Neural progenitor cell (in vitro differentiated cells): ENCODE measurements at places on chromosomes 16 and 17.

DNA sequence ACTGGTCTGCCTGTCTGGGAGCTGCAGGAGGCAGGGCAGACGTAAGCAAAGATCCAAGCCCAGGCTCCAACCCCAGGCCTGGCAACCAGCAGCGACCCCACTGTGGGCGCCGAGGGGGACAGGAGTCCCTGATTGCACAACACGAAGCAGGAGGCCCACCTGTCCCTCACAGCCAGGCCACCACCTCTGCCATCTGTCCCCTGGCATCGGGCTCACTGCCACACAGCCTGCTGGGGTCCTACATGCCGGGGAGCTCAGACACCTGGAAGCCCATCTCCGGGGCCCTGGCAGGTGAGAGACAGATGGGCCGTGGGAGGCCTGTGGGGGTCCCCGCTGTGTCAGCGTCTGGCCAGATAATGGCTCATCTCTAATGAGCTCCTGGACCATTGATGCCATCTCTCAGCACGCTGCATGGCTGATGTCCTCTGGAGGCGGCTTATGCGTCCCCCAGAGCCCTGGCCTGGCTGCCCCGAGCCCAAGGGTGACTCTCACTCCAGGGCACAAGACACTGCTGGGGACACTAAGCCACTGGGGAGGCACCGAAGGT is 11.3 kb upstream of the RASD1 start:
- no peak for DNase-seq

- no peak for DNase-seq
Measured at GRCh38 chr17:13583996-13584700, 17.6 kb downstream of the HS3ST3A1 start.

DNA sequence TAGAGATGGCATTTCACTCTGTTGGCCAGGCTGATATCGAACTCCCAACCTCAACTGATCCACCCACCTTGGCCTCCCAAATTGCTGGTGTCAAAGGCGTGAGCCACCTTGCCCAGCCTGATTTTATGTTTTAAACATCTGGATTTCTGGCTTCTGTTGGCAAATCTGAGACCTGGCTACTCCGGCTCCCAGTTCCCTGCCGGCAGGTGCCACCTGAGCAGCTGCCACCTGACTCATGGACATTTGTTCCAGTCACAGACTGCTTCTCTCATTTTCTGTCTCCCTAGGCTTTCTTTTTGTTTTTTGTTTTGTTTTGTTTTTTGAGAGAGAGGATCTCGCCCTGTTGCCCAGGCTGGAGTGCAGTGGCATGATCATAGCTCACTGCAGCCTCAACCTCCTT is 9.6 kb downstream of the PMM2 start:
- DNase-seq: no peak

GRCh38 chr16:65837464-65837863 is 529.0 kb upstream of the CDH5 start:
- DNase-seq: no peak

DNA sequence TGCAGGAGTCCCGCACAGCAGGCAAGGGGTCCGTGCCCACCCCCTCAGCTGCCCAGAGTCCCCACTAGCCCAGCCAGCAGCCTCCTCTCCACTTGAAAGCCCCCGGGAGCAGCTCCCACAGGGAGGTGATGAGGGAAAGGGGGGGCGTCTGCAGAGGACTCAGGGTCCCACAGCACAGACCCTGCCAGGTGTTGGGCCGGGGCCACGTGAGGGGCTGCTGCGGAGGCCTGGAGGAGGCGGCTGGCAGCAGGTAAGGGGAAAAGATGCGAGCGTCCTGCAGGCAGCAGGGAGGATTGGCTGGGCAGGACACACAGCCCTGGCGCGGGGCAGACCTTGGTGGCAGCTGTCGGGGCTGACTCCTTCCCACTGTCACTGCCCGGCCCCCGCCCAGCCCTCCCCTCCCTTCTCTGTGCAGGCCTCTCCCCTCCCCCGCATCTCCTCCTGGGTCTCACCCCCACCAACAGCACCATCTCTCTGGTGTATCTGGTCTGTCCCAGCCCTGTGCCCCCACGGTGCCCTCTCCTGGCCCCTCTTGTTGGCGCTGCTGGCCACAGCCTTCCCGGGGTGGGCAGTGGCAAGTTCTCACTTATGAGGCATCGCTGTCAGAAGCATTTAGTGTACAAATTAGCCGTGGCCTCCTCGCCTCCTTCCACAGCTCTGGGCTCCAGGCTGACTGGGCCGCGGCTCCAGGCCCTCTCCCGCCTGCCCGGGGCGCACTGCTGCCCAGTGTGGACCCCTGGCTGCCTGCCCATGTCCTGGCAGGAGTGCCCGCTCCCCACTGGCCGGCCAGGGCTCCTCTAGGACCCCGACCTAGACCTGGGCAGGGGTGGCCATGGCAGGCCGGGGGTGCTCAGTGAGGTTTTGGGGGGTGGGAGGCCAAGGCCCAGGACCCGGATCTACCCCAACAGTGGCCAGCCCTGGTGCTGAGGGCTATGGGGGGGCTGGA is 4.4 kb upstream of the PRR35 start:
- no peak for DNase-seq
